ENCODE measurements at places on chromosomes 7 and 10.
A peak's percentile ranks its signal among the peaks of the same experiment; 100 is the strongest.

DNA sequence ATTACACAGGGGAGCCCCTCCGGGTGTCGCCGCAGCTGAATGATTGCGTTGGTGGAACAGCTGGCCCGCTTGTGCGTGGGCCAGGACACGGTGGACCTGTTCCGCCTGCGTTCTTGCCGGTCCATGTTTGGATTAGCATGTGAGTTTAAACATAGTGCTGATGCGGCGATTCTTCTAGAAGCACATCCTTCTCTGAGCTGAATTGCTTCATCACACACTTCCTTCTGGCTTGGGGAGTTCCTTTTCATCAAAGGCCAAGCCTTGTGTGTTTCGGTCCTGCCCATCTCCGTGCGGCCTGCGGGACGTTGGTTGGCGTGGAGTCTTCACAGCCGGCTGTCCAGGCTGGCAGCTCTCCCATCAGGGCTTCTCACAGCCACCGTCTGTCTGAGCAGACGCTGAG, 45.5 kb upstream of the SLC29A4 start:
- DNase-seq = no peak

GRCh38 chr7:133431134-133431724, 178.4 kb downstream of the EXOC4 start:
- DNase-seq = no peak

- no peak for DNase-seq
Measured at GRCh38 chr7:142553216-142553615, 196.1 kb upstream of the PRSS1 start.

- no peak for DNase-seq
Measured at GRCh38 chr10:7933262-7933661, 115.0 kb downstream of the TAF3 start.

DNA sequence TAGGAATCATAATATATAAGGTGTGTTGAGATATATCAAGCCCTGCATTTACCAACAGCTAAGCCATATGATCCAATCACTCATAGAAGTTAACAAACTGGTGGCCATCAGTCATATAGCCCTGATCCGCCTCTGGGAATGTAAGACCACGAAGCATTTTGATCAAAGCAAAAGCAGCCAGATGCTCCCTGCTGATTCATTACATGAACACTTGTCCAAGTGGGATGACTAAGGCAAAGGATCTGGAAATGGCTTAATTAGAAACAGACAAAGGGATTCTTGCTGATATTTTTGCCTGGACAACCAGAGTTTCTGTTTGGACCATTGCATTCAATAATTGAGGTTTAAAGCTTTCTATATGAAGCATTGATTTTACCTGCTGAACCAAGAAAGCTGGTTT, 535.5 kb downstream of the GPAM start:
- no peak for DNase-seq

- DNase-seq = no peak
Measured at GRCh38 chr10:106720683-106721082, 443.8 kb downstream of the SORCS1 start.

GRCh38 chr10:100751211-100751933, 6.0 kb downstream of the PAX2 start:
- no peak for DNase-seq

- no peak for DNase-seq
Measured at GRCh38 chr10:3805791-3806461, 20.9 kb upstream of the KLF6 start.

DNA sequence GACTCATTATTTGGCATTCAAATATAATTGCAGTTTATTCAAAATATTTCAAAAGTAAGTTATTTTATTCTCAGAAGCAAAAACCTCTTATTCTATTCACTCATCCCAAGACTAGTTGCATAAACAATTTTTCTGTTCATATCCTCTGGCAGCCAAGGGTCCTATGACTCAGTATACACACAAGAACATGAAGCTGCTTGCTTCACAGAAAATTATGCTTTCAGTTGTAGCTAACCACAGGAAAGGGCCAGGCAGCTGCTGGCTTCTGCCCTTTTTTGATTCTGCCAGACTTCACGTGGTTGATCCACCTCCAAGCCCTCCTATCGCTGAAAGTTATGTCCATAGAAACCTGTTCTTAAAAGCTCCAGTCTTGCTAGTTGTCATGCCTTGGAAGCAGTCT, 108.8 kb downstream of the ABCA13 start:
- no peak for DNase-seq

DNA sequence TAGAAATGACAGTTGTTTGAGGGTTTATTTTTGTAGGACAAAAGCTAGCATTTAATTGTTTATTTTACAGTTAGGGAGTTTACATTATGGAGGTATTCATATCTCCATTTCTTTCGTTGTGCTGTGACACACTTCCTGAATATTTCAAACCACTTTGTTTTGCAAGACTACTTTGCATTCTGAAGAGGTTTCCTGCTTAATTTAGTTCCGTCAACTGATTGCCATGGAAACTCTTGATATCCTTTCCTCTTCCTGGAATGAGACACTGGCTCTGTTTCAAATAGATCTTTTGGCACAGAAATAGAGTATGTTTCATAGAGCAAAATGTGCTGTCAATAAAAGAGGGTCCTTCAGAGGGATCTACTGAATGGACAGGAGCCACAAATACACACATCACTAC, 159.5 kb upstream of the AGR3 start:
- no peak for DNase-seq

- DNase-seq = no peak
Measured at GRCh38 chr7:92768501-92769393, 67.6 kb downstream of the CDK6 start.

- peak; percentile 31 for DNase-seq
Measured at GRCh38 chr10:86592413-86592812, 61.9 kb upstream of the OPN4 start.

GRCh38 chr7:44754802-44755697, 6.4 kb downstream of the ZMIZ2 start:
- peak; percentile 9 for DNase-seq

DNA sequence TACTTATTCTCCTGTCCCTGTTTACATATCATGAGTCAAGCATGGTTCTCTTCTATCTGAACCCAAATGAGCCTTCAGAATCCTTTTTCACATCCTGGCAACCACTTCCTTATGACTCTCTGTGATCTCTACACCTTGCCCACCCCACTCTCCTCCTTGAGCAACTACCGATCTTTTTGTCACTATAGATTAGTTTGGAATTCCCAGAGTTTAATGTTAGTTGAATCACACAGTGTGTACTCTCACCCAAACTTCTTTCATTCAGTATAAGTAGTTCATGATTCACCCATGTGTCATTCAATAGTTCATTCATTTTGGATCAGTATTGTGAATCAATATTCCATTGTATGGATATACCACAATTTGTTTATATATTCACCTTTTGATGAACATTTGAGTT, 55.3 kb downstream of the TFAM start:
- DNase-seq = no peak

All from HuH-7.5 (cell line).